CD4-positive, alpha-beta T cell treated with Interleukin-10 for 1 hour (primary cell): ENCODE measurements at places on chromosomes 5 and 9.

GRCh38 chr9:77673941-77674791, 26.0 kb upstream of the GNA14 start:
- DNase-seq = no peak

- DNase-seq = no peak
Observed at GRCh38 chr9:117737721-117738226, 33.6 kb downstream of the TLR4 start.

- no peak for DNase-seq
Observed at GRCh38 chr9:123365287-123365880, 9.4 kb downstream of the CRB2 start.

DNA sequence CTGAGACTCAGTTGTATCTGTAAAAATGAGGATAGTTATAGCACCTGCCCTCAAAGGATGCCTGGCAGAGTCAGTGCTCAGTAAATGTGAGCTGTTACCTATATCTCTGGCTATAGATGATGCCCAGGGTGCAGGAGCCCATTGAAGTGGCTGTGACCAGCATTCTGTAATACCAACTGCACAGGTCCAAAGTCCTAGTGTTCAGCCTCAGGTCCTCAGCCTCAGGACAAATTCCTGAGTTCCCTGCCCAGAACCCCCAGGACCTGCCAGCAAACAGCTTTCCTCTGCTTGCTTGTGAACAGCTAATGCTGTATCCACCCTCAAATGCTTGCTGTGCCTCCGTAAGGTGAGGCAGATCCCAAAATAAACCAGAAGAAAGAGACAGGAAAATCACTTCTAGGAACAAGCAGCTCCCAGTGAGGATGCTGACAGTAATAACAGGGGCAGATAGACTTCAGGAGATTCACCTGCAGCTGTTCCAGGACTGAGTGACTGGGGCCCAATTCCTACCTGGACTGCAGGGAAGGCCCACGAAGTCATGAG, 80.8 kb downstream of the SIL1 start:
- no peak for DNase-seq

GRCh38 chr9:1007312-1007711, 30.9 kb downstream of the DMRT3 start:
- no peak for DNase-seq

- no peak for DNase-seq
Observed at GRCh38 chr5:19685473-19685872, 302.5 kb downstream of the CDH18 start.

- no peak for DNase-seq
Observed at GRCh38 chr5:38883842-38884241, 38.0 kb downstream of the OSMR start.

- DNase-seq = peak; percentile 40
Observed at GRCh38 chr9:75891277-75891741, 836 bp downstream of the PCSK5 start.

DNA sequence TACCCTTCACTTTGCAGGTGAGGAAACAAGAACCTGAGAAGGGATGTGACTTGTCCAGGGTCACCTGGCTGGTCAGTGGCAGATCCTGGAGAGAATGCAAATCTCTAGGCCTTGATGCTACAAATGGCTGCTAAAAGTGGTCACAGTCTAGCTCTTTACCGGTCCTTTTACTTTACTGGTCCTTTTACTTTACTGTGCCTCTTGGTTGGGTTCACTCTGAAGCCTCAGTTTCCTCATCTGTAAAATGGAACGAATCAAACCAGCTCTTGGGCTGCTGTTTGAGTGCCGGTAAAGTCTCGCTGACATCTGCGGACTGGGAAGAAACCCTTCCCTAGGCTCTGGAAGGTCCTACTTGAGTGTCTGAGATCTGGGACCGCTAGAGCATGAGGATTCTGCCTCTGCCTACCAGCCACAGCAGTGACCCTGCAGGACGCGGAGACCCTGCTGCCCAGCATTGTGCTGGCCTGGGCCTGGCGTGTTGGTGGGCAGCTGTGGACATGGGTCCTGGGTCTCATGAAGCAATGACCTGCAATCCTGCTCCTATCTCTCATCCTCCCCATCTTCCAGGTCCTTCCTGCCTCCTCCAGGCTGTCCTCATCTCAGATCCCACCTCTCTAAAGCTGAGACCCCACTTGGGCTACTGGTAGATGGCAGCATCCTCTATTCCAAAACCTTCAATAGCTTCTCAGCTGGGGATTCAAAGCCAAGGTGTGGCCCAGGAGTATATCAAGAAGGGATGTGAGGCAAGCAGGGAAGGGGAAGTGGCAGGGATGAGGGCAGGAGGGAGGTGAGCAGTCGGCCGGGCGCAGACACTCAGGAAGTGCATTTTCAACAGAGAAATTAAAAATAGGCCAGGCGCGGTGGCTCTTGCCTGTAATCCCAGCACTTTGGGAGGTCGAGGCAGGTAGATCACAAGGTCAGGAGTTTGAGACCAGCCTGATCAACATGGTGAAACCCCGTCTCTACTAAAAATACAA, 13.3 kb downstream of the CORO2A start:
- no peak for DNase-seq

DNA sequence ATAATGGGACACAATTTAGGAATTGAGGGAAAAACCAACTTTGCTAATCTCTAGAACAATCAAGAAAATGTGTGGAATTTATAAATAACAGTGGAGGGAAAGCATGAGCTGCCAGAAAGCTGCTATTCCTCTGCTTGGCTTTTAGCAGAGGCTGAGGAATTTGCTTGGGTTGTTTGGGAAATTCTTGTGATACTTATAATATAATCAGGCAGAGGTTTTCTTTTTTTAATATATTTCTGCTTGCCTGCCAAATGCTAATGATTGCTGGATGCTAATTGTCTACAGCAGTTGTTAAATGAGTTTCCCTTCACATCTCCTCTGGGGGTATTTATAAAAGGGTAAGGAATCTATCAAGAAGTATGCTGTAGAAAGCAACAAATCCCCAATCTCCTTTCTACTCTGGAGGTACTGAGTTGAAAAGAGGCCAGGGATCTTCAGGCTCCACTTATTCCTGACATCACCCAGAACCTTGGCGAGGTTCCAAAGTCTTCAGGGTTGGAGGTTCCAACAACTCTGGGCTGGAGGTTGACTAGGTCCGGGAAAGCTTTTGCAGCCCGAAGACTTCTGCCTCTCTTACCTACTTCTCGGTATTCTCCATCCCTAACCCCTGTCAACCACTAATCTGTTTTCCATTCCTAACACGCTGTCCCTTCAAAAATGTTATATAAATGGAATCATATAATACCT, 60.4 kb upstream of the TMED7 start:
- no peak for DNase-seq

DNA sequence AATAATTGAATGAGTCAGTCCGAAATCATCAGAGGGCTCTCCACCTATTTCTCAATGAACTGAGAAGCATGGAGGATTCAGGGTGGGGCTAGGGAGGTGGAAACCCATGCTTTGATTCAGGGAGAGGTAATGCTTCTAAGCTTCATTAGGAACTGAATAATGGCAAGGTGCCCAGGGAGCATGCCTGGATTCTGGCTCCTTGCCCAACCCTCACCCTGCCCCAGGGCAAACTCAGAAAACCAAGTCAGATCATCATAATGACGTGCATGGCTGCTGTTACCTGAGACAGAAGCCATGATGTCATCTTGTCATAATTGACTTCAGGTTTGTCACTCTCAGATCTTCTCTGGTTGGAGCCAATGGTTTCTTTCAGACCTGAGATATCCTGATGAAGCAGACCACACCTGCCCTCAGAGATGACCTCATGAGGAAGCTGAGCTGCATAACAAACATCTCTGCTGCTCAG, 199.6 kb downstream of the SYK start:
- no peak for DNase-seq

- DNase-seq = no peak
Observed at GRCh38 chr9:106670418-106670817, 192.5 kb upstream of the ZNF462 start.

- no peak for DNase-seq
Observed at GRCh38 chr9:133693703-133694529, 44.2 kb downstream of the SARDH start.

DNA sequence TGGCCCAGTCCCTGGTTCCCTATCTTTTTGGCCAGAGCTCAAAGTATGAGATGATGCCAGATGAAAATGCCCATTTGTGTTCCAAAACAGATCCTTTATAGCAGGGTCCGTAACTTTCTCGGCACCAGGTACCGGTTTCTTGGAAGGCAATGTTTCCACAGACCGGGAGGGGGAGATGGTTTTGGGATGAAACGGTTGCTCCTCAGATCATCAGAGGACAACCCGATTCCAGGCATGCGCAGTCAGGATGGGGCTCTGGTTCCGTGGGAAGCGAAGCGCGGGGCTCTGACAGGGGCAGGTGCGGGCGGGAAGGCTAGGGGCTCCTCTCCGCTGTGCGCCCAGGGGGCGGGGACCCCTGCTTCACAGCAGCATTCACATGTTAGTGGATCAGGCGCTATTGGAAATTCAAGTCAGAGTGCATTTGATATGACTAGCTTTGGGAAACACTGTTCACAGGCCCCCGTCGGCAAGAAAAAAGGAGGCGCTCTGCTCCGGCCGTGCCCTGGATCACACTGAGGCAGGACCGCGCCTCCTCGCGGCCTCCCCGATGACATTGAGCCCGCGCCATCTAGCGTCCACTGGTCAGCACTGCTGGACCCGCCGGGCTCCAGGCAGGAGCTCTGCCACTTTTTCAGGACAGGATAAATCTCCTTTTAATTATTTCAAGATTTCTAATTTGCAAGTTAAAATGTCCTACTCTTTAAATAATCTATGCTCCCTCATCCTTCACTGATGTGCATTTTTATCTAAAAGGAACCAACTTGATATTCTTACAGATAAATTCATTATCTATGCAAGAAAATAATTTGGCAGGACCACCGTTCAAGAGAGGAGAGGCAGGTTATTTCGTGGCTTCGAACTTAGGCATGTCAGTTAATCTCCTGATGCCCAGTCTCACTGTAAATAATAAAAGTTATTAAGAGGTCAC, 190.0 kb downstream of the FANCC start:
- peak; percentile 60 for DNase-seq

- DNase-seq = no peak
Observed at GRCh38 chr5:170986598-170986997, 124.8 kb downstream of the RANBP17 start.

- DNase-seq = no peak
Observed at GRCh38 chr9:111051400-111051799, 13.1 kb upstream of the LPAR1 start.

DNA sequence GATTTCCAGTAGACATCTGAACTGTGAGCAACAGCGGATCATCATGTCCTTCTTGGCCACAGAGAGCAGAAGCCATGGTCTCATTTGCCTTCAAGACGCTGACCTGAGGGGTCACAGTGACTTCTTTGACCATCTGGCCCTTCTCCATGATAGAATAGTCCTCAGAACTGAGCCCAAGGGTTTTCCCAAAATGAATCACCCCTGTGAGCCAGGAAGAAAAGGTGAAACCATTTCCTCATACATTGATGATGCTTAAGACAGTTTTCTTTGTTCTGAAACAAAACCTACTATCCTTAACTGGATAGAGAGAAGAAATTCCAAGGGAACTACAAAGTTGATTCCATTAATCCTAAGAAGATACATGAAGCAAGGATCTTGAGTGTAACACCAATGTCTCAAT, 503.9 kb downstream of the CTNND2 start:
- DNase-seq = no peak

- no peak for DNase-seq
Observed at GRCh38 chr5:149687486-149688168, 42.5 kb upstream of the PPARGC1B start.
